Fibroblast of villous mesenchyme (primary cell): ENCODE measurements at places on chromosomes 11 and 22.

GRCh38 chr22:19554834-19555404 lies 30.7 kb upstream of the CLDN5 start:
- DNase-seq, result peak; percentile 29

GRCh38 chr11:32145282-32145681 lies 54.4 kb downstream of the RCN1 start:
- no peak for DNase-seq

DNA sequence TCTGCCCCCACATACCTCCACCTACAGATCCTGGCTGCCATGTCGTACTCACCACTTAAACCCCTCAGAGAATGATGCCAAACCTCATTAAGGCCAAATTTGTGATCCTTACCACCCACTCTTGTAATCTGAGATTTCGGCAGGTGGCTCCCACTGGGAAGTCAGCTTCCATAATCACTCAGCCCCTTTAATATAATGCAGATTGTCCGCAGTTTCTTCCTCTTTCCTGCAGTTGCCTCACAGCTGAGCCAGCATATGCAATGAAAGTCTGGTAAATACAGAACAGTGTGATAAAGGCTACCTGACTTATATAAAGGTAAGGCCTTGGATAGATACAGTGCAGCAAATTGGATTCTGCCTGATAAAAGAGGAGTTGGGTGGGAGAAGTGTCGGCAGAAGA lies 515.2 kb upstream of the TENM4 start:
- no peak for DNase-seq

GRCh38 chr11:101158119-101158518 lies 28.5 kb upstream of the PGR start:
- DNase-seq, result no peak

DNA sequence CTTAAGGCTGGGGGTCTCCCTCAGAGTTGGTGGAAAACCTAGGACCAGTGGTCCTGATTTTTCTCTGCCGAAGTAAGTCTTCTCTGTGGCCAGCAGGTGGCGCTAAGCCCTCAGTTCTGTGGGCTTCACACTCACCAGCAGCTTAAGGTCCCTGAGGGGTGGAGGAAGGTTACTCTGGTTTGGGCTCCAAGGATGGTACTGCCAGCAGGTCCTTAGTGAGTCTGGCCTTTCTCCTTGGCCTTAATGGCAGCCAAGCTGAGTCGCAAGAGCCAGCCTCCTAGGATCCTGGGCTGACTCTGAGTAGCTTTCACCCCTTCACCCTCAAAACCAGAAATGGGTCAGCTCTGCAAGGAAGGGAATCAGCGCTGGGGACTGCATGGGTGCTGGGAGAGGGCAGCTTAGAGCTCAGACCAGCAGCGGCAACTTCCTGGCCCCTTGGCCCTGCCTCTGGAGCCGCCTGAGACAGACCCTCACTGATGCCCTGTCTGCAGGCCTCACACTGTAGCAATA lies 4.4 kb downstream of the KCNJ11 start:
- DNase-seq, result peak; percentile 84

DNA sequence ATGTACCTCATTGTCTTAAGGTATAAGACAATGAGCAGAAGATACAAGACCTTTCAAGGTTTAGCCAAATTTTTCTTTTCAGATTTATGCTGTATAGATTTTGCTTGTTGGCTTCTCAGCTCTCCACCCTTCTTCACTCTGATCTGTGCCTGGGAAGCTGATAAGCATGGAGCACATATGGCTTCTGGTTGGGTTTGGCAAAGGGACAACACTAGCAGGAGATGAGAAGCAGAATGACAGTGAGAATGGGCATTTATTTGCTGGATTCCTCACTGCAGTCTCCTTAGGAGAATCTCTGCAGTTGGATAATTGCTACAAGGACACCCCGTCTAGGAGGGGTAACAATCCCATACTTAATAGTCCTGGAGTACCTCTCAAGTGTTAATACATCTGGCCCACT lies 474.8 kb upstream of the CCDC90B start:
- DNase-seq, result no peak

DNA sequence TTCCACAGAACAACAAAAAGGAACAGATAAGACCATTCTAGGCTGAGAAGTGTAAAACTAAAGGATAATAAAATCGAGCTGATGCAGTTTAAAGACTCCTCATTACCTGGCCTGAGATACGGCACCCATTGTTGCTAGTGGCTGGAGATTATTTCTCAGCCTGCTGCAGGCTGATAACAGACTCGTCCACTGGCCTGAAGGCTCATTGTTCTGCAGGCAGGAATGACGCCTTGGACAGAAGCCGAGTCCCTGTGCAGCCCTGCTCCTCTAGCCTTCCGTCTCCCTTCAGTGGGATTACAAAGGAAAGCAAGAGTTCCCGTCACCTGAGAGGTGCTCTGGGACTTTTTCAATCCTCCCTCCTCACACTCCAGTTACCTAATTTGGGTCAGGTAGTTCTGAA lies 1065.3 kb downstream of the OPCML start:
- no peak for DNase-seq

DNA sequence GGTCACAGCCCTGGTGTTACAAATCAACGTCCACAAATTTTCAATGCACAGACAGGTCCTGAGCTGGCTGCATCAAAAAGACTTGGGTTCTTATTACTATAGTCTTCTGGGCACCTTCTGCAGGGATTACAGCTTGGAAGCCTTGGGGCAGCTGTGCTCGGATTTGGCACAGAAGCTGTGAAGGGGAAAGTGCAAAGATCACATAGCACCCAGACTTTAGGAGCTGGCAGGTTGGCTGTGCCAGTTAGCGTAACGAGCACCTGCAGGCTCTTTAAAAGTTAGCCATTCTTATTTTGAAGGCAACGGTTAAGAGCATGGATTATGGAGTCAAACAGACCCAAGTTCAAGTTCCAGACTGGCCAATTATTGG lies 100.4 kb downstream of the ARL14EP start:
- no peak for DNase-seq

GRCh38 chr11:117178210-117179034 lies at the start of gene SIDT2:
Gene SIDT2, plus strand, starts transcription at chr11:117178743. Its CDS starts 521 bp downstream, at chr11:117179264.
- DNase-seq, result peak; percentile 96

- DNase-seq, result no peak
Observed at GRCh38 chr11:10931761-10932670, 74.2 kb upstream of the ZBED5 start.

DNA sequence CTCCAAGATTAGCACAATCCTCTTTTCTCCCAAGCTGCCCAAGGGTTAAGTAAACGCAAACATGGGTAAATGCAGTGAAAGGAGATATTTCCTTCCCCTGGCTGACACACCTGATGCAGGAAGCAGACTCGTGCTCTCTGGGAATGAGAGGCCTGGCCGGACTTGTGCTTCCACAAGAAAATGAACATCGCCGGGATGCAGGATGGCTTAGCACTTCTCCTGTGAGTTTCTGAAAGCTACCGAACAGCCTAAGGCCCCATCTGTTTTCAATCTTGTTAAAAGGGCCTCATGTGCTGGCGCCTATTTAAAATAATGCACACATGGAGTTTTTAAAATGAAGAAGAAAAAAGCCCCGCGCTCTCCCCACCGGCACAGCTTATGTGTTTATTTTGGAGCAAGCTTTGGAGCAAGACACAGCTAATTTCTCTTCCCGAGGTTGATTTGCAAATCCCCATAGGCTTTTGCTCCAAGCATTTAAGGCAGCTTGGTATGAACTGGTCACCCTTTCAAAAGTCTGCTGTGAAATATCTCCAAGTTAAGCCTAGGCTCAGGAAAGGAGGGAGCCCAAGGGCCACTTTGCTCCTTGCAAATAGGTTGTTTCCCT lies 100.9 kb downstream of the SYN3 start:
- peak; percentile 5 for DNase-seq

GRCh38 chr11:44006917-44007361 lies 40.8 kb upstream of the ACCSL start:
- no peak for DNase-seq

GRCh38 chr22:40560551-40560950 lies 76.0 kb downstream of the MRTFA start:
- peak; percentile 57 for DNase-seq

GRCh38 chr22:19060356-19061009 lies 61.7 kb downstream of the DGCR2 start:
- peak; percentile 79 for DNase-seq

DNA sequence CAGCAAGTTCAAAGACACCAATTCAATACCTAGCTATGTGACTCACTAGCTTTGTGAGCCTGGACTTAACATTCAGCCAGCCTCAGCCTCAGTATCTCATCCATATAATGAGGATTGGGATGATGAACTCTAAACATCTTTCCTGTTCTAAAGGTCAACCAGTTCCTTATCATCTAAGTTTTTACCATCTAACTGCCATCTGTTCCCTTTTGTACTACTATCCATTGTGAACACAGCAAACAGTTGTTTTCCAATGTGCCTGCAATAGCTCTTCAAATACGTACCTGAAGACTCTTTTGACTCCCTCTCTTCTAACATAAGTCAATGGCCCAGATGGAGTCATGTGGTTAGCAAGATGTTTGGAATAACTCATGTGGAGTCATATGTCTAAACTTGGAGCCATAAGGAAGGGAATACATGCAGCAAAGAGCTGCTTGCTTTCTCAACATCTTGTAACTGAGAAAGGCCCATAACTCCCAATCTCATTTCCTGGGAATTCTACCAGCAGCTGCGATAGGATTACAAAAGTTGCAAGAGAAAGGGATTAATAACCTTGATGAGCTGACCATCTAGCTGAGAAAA lies 19.4 kb downstream of the SYTL2 start:
- no peak for DNase-seq

GRCh38 chr11:27451244-27451965 lies 21.2 kb downstream of the LGR4 start:
- no peak for DNase-seq

DNA sequence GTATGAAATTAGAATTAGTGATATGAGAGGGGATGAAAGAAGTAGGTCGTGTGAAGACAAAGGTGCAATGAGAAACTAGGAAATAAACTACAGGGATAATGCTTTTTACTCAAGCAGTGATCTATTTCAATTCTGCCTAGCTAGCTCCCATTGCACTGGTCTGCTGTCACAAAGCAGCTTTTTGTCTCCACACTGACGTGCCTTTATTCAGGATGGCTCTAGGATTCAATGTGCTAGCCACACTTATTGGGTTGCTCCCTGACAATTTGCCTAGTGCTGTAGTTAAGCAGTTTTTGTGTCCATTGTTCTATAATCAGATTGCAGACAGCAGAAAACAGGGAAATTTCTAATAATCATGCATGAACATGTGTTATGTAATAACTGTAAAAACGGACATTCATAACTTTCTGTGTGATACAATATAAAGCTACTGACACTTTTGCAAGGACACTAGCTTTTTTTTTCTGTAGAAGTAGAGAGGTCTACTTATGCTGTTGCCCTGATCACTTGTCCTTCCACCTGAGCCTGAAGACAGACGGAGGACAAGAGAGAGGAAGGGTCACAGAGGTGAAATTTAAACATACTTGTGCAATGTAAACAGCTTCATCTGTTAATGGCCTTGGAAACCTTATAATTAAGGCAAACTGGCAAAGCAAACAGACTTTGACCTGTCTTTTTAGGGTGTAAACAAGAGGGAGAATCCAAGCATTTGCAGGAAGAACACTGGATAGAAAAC lies 269.6 kb downstream of the LRRC4C start:
- no peak for DNase-seq

GRCh38 chr11:94145431-94145830 lies 16.8 kb downstream of the PANX1 start:
- DNase-seq, result no peak

DNA sequence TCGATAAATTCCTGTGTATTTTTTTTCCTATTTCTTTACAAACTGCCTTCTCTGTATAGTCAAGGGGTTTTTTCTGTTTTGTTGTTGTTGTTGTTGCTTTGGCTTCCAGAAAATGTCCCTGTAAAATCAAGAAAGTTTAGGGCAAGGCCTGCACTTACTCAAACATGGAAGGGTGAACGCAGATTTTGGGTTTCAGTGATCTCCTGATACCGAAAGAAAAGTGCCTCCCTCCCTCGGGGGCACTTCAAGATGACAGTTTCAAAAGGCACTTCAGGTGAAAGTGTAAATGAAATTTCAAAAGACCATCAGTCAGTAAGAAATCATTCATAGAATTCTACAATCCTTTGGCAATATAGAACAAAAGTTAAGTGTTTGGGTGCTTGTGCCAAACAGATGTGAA lies 43.4 kb upstream of the TMPRSS4 start:
- DNase-seq, result no peak

DNA sequence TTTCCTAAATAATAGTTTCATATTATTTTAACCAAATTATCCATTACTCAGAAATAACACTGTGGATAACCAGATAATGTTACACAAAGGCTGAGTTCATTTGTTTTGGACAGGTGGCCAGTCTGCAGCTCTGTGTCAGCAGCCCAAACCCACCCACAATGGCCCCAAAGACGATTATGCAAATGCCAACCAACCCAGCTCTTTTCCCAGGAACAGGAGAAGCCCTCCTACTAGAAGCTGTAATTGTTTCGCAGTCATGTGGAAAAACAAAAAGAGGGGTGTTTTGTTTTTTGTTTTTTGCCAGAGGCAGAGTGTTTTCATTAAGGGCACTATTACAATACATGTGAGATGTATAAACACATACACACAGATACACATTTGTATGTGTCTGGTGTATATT lies 102.1 kb downstream of the FCHSD2 start:
- DNase-seq, result no peak

GRCh38 chr11:113647856-113648255 lies 58.3 kb downstream of the TMPRSS5 start:
- no peak for DNase-seq

DNA sequence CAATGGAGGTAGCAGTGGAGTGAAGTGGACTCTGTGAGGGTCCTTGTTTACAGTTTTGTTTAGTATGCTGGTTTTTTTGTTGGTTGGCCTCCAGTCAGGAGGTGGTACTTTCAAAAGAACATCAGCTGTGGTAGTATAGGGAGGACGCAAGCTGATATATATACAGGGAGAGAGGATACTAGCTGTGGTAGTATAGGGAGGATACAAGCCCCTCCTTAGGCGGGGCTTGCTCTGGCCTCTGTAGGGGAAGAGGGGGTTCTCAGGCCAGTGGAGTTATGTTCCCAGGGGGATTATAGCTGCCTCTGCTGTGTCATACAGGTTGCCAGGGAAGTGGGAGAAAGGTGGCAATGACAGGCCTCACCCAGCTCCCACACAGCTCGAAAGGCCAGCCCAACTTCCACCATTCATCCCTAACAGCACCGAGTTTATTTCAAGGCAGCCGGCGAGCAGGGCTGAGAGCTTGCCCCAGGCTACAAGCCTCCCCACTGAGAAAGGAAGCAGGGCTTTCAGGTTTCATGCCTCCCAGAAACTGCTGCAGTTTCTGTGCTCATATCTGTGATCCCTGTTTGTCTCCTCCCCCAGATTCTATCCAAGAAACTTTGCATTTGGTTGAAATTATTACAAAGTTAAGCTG lies 10.4 kb downstream of the OR52E6 start:
- no peak for DNase-seq

DNA sequence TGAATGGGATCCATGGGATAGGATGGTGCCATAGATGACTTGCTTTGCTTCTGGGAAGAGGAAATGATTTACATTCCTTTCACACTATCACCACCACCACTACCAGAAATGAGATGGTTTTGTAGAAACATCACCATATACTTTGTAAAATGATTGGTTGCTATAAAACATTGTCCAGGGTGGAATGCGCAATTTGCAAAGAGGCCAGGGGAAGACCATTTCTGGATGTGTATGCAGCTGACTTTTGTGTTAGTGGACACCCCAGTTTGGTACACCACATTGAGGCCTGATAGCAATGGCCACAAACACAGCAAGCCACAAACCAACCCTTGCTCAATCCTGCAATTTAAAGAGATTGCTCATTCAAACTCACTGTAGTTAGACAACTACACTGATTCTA lies 56.7 kb upstream of the RCN1 start:
- peak; percentile 77 for DNase-seq
